ENCODE measurements at places on chromosomes 4 and X.

- DNase-seq, result no peak
Observed at GRCh38 chr4:124105212-124105611, 607.3 kb downstream of the ANKRD50 start.

DNA sequence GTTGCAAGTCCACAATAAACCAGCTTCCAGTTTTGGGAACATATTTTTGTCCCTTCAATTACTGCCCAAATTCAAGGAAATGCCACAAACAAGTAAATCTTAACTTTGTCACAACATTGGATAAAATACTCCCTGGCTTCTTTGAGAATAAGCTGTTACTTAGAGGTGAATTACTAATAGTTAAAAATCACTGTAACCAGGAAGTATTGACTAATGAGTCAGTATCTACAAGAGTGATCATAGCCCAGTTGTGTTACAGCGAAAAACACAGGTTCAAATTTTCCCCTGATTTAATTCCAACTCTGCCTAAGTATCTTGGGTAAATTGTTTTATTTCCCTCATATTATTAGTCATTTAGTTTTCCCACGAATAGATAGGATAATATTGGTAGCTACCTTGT is 291.2 kb upstream of the PPARGC1A start:
- no peak for DNase-seq

GRCh38 chr4:15906020-15906443 is 32.5 kb downstream of the FGFBP1 start:
- no peak for DNase-seq

- DNase-seq, result no peak
Observed at GRCh38 chr4:61195101-61195500, 5.0 kb upstream of the ADGRL3 start.

DNA sequence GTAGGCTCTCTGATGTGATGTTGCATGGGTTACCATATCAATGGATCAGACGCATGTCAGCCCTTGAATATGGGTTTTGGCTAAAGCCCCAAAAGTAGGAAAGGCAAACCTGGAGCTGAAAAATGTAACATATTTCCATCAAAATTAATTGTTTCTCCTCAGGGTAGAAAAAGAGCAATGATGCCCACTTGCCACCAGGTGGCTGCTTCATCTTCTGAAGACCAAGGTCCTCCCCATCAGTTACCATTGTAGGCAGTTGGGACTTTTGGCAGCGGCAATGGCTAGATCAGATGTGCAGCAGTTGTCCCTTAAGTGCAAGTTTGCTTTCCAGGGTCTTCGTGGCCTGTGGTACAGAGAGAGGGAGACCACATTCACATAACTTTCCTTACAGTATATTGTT is 118.2 kb downstream of the NAF1 start:
- no peak for DNase-seq

- DNase-seq, result no peak
Observed at GRCh38 chr4:52983563-52984303, 121.6 kb downstream of the RASL11B start.

DNA sequence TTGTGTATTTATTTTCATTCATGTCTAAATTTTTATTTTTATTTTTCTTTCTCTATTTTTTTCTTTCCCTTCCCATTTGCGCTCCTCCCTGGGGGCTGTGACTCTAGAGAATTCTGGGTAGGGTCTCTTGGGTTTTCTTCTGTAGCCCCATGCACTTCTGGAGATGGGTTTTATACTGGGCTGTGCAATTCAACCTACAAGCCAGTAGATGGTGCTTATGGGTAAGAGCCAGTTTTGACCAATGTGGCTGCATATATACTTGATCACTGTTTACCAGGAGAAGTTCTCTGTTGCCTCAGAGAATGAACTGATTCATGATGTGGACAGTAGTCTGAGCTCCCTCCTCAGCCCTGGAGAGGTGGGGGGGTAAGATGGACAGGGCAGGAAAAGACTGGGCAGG is 614.6 kb downstream of the PCDH19 start:
- no peak for DNase-seq

GRCh38 chrX:153947009-153947769 is 2.7 kb upstream of the RENBP start:
- peak; percentile 77 for DNase-seq

GRCh38 chr4:147617841-147618691 is 869 bp downstream of the TMEM184C start:
- DNase-seq, result no peak

- DNase-seq, result no peak
Observed at GRCh38 chrX:153727123-153727931, 2.7 kb downstream of the ABCD1 start.

DNA sequence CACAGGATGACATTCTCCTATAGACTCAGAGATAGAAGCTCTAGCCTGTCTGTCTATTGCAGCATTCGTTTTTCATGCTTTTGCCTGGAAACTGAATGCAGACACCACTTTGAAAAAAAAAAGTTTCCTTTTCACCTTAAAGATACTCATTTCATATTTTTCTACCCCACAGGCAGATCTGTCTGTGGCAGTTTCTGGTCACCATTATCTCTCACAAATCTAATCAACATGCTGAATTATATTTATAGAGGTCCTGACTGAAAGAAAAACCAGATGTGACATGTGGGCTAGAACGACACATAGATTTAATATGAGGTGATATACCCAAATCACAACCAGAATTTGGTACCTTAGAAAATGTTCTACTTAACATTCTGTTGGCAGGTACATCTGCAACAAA is 28.2 kb downstream of the ADGRG4 start:
- no peak for DNase-seq

- DNase-seq, result no peak
Observed at GRCh38 chr4:84470204-84470785, 28.8 kb downstream of the NKX6-1 start.

GRCh38 chr4:74590476-74590875 is 145.5 kb downstream of the AREG start:
- DNase-seq, result no peak

- DNase-seq, result no peak
Observed at GRCh38 chrX:20361081-20361889, 94.6 kb upstream of the RPS6KA3 start.
